ENCODE measurements at places on chromosomes 16 and 17. TPM values are rescaled to one million over a fixed set of nuclear protein-coding genes. Genes with fewer than 3 reads are reported as not detected.

Gene CCL5
- 1.1 TPM for total RNA-seq

Gene KDM8
- 4.5 TPM for total RNA-seq

Gene KRTAP9-4
- not detected for total RNA-seq

Gene ZNF205
- total RNA-seq: 17.0 TPM

DNA sequence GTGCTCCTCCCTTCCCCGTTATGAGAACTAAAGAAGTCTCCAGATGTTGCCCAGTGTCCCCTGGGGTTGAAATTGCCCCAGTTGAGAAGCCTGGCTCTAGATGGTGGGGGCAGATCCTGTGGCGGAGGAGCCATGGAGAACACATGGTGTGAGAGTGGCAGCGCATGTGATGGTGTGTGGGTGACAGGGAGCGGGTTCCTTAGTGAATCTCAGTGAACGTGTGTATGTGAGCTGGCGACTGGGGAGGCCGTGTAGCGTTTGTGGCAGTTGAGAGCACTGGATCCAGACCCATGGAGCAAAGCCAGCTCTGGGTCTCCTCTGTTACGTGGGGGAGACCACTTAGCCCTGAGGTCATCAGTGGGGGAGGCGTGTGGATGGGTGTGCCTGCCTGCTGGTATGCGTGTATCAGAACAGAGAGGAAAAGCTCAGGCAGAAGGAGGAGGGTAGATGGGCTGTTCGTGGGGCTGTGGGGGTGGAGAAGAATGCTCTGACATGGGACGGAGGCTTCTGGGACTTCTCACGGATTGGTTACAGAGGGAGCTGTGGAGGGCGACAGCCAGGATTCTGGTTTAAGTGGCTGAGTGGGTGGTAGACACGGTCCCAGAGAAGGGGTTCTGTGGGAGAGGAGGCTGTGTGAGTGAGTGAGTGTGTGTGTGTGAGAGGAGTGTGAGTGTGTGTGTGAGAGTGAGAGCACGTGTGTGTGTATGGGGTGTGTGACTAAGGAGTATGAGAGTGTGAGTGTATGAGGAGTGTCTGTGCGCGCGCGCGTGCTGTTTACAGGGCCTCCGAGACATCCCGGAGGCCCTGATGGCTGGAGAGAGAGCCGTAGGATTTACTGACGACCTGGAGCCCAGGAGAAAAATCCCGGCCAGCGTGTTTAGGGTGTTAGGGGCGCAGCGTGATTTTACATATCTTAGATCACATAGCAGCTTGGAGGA is 193.8 kb downstream of the SNX29 start:
- DNase-seq: no peak

DNA sequence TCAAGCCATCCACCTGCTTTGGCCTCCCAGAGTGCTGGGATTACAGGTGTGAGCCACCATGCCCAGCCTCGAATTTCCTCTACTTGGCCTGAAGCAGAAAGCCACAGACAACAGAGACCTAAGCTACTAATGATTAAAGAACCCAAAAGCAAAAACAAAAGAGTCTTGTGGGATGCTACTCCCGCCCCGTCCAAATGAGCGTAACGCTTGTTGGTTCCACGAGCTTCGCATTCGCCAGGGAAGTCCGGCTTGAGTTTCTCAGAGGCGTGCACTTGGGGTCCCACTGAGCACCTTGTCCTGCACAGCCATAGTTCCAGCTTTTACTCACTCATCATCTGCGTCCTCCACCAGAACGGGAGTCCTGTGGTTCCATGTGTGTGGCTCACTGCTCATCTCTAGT is 16.0 kb downstream of the CEP295NL start:
- DNase-seq: no peak

- no peak for DNase-seq
These were observed 40.7 kb upstream of the ABCA10 start for GRCh38 chr17:69269131-69269998.

- no peak for DNase-seq
These were observed 32.3 kb downstream of the SNTB2 start for GRCh38 chr16:69219279-69219678.

Measured in LHCN-M2 (cell line).